Fibroblast of lung (primary cell): ENCODE measurements at places on chromosomes 6 and 20. TPM values are rescaled to one million over a fixed set of nuclear protein-coding genes. Genes with fewer than 3 reads are reported as not detected.

LRRC73 gene
- polyA plus RNA-seq, result 0.17 and 0.18 TPM in 2 replicates

MOG gene
- not detected in 2 replicates for polyA plus RNA-seq

DNA sequence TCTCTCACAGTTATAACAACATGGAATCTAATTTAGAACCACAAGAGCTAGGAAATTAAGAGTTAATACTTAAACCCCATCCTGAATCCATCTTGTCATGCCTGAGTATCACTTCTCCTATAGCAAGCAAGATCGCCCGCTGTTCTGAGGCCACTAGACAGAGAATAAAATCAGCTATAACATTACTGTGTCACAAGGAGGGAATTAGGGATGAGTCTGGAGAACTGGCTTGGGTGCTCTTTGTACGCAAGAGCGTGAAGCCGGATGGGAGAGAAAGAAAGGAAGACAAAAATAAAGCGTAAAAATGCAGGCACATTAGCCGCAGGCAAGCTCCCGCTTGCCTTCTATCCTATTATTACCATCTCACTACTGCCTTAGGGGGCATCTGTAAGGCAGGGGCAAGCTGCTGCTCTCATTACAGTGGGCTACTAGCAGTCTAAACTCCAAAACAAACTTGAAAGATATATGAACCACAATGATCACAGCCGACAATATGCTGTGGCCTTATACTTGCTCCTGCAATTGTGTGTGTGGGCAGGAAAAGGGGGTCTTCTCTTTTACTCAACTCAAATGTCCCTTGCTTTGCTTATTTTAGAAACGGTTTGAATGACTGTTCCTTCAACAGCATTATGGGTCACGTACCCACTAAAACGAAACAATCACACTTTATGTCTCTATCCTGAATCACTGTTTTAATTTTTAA lies 81.9 kb downstream of the GJA10 start:
- no peak for DNase-seq

GRCh38 chr20:35598899-35599775 lies 16.5 kb upstream of the SPAG4 start:
- DNase-seq, result no peak

TRMT6 gene
- 12.5 and 17.1 TPM in 2 replicates for polyA plus RNA-seq
